Spleen (tissue), 13 donors: ENCODE measurements at places on chromosomes 2 and 18.

DNA sequence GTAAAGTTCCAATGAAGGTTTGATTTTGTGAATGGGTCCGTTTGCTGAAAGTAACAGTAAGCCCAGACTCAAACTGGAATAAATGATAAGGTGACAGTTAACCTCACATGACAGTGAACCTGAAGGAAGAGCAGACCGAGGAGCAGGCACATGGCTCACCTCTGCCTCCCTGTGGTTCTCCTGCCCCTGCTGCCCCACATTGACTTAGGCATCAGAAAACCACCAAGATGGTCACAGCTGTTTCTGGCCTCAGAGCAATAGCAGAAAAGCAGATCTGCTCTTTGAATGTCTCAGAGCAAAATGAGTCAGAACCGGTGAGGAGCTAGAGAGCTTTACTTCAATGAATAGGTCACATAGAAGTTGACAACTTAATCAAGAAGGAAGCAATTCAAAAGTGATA lies 487.6 kb downstream of the METTL4 start:
- no peak for DNase-seq

- DNase-seq: no peak
These were observed 510.3 kb downstream of the ZNF804A start for GRCh38 chr2:185108588-185108987.

GRCh38 chr2:12636837-12637581 lies 79.7 kb upstream of the TRIB2 start:
- DNase-seq: no peak

GRCh38 chr2:156756516-156756915 lies 320.3 kb downstream of the GPD2 start:
- no peak for DNase-seq

GRCh38 chr2:14567561-14567960 lies 65.0 kb upstream of the LRATD1 start:
- no peak for DNase-seq

DNA sequence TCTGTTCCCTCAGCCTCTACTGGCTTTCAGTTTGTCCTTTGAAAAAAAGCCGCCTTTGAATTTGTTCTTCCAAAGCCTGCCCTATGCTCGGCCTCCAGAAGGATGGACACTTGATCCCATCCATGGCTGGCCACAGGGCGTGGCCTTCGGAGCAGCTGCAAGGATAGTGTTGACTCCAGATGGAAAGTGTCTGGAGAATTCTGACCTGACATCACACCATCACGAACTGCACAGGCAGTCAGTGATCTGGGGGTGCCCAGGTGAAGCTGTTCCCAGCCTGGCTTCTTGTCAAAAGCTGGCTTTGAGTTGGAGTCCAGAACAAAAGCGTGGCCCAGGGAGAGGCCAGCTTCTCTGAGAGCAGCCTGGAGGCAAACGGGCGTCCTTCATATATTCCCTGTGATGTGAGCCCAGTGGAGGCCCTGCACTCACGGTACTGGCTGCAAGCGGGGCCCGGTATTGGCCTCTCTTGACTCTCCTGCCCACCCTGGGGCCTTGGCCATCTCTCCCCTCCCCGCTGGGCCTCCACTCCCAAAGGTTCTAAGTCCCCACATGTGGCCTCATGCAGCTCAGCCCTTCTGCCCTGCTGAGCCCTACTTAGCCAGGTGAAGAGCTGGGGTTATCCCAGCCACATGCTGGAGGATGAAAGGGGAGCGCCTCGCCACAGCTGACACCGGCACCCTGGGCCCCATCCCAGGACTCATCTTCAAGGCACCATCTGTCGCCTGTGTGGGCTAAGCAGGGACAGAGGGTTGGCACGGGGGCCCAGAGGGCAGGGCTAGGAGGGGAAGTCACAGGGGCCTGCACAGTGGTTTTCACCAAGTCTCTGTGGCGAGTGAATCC lies 20.4 kb upstream of the ATOH8 start:
- DNase-seq: no peak

DNA sequence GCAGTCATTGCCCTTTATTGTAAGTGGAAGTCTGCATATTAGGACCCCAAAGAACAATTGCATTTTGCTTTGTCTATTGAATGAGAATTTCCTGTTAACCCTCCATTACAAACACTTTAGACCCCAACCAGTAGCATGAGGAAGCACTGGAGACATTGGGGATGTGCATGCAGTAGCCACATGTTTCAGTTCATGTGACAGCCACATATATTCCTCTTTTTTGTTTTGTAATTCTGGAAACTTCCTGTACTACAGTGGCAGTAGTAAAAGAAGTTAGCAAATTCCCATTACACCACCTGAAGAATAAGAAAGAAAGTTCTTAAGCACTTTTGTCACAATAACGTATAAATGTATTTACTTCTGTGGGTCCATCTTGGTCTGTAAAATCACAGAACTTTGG lies 281.1 kb upstream of the SLC14A2 start:
- no peak for DNase-seq

DNA sequence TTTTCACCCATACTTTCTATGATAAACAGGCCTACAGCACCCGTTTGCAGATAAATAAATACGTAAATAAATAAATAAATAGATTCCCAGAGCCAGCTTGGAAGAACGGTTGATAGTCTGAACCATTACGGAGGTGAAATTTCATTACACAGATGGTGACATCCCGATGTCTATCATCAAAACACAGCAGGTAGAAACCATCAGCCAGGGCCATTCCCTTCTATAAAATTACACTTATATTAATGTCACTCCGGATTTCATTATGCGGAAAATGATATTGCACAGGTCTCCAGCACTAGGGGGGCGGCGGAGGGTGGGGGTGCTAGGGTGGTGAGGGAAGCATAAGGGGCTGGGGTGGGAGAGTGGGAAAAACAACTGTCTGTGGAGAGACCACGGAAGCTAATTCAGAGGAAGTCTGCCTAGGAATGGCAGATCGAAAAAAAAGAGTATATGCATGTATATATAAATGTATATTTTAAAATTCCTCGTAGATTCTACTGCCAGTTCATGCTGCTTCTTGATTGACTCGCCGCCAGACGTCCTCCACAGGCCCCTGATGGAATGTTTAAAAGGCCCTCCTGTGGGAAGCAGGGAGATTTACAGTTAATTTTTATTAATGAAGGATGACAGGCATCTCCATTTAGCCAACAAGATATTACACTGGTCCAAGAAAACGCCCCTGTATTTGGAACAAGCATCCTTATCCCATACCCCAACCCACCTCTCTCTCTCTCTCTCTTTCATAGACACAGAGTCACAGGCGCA lies 1906.0 kb upstream of the PIK3C3 start:
- DNase-seq: no peak

GRCh38 chr2:21245565-21245964 lies 121.8 kb downstream of the TDRD15 start:
- DNase-seq: no peak

GRCh38 chr2:239881561-239882320 lies 143.4 kb downstream of the NDUFA10 start:
- no peak for DNase-seq

DNA sequence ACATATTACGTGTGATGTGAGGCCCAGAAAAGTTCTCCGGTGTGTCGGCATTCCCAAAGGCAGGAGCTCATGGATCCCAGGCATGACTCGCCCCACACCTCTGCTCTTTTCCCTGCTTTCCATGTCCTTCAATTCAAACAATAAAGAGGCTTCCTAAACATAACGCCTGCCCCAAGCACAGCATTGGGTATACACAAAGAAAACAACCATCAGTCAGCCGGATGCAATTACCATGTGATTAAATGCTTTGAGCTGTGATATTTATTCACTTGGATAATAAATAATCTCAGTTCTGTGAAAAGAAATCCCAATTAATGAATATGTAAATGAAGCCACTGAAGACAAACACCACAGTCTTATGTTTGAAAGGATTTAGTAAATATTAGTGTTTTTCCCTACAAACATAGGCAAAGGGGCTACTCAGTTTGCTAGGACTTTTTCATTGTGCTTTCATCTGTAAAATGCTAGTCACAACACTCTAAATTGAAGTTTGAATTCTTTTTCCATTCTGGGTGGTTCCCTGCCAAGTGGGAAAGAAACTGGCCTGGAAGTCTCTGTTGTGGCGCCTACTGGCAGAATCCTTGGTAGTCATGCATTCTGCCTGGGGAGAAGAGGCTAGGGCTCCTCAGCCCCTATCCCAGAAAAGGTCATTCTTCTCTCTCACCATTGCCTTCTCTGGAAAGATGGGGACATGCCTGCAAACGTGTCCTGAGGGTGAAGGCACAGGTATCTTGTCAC lies 144.7 kb downstream of the COL6A3 start:
- no peak for DNase-seq

DNA sequence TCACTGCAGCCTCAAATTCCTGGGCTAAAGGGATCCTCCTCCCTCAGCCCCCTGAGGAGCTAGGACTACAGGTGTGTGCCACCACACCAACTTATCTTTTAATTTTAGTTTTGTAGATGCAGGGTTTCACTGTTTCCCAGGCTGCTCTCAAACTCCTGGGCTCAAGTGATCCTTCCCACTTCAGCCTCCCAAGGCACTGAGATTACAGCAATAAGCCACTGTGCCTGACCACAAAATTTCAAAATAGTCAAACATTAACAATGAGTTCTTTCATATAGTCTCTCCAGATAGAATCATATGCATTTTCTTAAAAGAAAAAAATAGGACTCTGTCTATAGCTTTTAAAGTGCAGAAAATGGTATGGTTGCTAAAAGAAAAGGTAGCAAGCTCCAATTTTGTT lies 24.9 kb upstream of the PID1 start:
- no peak for DNase-seq

DNA sequence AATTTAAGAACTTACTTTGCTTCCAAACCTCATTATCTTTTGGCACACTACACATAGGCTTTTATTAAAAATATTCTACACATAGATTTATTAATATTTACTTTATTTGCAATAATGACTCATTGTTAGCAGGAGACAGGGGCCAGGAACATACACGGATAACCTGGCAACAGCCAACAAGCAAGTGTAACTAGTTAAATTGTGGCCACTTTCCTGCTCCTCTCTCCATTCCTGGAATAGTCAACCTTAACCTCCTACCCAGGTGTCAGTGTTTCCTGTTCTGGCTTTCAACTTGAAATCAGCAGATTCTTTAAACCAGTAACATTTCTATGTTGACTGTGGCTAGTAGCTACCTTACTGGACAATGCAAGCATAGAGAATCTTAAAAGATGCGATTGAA lies 26.5 kb downstream of the ACVR1 start:
- DNase-seq: no peak

DNA sequence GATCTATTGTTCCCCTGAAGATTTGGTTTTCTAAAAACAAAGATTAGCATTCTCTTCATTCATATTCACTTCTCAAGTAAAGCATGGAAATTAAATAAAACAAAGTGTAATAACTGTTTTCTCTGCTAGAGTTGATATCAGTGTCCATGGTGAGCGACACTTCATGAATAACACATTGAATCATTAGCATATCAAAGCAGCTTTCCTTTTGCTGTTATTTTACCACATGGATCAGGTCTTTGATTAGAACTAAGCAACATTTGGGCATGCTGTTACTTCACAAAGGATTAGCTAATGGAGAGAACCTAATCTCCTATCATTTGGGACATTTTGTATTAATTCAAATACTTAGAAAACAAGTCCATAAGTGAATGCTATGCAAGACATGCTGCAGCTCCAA lies 368.8 kb upstream of the CDH19 start:
- DNase-seq: no peak

- DNase-seq: no peak
These were observed 44.9 kb downstream of the RBBP8 start for GRCh38 chr18:22977847-22978701.

- DNase-seq: no peak
These were observed 851.2 kb upstream of the CRIM1 start for GRCh38 chr2:35504419-35504818.

GRCh38 chr18:46411867-46412690 lies 244.9 kb downstream of the LOXHD1 start:
- DNase-seq: no peak

GRCh38 chr18:74898965-74899364 lies 301.3 kb downstream of the ZNF407 start:
- DNase-seq: no peak

GRCh38 chr2:49973917-49974368 lies 819.6 kb upstream of the FSHR start:
- peak; percentile 85 for DNase-seq

GRCh38 chr2:10267551-10268465 lies 34.9 kb upstream of the HPCAL1 start:
- DNase-seq: peak; percentile 74

DNA sequence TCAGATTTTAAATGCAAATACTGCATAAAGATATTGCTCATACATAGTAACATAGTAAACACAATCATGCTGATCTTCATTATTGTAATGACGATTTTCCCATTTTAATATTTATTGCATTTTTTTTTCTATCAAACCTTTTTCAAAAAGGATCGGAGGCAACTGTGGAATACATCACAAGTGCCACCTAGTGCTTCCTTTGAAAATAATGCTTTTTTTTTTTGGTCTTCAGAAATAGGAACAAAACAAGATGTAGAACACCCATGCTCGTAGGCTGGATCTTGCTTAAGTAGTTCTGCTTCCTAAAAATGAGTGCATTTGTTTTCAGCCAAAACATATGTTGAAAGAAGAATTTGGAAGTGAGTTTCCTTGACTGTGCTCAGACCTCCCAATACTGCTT lies 35.7 kb upstream of the GPR155 start:
- no peak for DNase-seq

GRCh38 chr2:111252436-111252835 lies 131.7 kb downstream of the BCL2L11 start:
- no peak for DNase-seq

DNA sequence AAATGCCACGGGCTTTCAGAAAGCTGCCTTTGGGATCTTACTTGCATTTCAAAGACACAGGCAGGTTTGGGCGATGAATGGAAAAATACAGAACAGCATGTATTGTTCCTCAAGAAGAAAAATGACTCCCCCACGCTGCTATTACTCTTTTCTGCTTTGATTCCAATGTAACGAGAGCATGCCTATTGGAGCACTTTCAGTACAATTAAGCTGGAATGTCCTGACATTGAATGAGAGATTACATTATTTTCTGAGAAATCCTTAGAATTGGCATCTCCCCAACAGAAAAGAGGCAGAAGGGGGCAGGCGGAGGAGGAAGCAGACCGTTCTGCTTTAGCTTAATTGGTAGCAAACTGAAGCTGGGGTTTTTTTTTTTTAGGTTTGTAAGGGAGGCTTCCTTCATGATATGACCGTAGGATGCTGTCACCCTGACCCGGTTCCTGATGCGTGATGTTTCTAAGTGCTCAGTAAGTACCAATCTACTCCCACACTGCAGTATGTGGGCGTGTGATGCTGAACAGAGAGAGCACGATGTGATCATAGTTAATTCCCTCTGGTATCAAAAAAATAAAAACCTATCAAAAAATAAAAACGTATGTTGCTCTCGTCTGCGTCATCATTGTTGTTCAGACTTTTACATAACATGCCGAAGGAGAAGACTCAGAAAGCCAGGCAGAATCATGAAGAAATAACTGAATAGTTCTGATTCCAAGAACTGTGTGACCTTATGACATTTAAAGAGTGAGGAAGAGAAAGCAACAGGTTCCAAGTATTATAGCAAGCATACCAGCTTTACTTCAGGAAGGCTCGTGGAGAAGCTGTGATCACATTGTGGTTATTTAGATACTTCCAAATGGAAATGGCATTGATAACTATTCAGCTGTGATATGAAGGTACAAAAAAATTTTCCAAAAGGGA lies 40.5 kb downstream of the LONRF2 start:
- no peak for DNase-seq

GRCh38 chr2:6920743-6921064 lies 3.5 kb downstream of the RNF144A start:
- no peak for DNase-seq
